ENCODE measurements at places on chromosomes 16 and 17.

GRCh38 chr17:40791787-40792436 is 7.8 kb downstream of the KRT28 start:
- DNase-seq: no peak

- DNase-seq: no peak
Observed at GRCh38 chr16:68022278-68022727, 729 bp downstream of the DDX28 start.

- no peak for DNase-seq
Observed at GRCh38 chr16:79876332-79876730, 275.8 kb upstream of the MAF start.

- DNase-seq: no peak
Observed at GRCh38 chr17:21538615-21539014, 153.7 kb upstream of the KCNJ18 start.

DNA sequence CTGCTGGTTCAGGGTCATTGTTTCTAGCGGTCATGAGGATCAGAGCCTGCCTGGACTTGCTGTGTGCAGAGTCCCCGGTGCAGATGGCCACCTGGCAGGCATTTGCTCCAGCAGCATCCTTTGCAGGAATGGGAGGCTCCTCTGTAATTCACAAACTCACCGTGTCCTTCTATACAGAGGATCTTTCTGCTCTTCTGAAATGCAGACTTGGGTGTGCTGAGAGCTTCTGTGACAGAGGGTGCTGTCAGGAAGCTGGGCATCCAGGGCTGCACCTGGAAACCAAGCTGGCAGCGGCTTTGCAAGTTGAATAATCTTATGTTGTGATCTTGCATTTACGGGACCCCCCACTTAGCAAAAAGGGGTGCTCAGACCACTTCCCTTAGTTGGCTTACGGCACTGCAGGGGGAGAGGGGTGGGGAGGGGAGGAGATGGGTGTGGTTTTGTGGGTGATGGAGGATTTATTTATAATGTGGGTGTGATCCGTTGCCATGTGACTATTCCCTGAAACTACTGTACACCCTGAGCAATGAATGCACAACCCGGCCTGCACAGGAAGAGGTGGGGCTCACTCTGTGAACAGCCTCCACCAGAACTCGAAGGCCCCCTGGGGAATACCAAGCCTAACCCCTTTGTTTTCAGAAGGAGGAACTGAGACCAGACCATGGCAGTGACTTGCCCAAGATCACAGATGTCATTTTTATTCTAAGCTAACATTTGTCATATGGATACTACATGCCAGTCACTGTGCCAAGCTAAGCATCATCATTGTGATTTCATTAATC is 178.3 kb downstream of the PRKCB start:
- peak; percentile 73 for DNase-seq

DNA sequence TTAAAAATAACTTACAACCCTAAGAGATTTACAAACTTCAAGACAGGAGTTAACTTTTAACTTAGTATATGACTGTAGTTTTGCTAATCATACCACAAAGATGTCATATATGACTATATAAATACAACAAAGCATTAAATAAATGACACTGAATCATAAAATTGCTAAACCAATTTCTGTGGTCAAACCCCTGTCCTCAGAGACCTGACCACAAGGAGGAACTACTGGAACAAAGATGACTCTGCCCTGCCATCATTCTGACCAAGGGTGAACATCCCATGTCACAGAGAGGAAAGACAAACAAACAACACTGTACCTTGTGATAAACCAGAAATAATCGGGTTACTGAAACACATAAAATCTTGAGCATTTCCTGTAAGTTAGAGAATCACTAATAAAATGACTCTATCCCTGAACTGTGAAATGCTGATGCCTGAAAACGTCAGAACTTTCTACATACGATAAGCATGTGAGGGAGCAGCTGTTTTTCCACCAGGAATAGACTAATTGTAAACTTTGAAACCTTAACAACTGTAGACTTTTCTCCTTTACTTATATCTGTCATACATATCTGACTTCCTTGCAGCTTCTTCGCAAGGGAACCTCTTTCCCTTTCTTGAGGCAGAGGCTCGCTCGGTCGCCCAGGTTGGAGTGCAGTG is 47.9 kb downstream of the WDR59 start:
- no peak for DNase-seq

DNA sequence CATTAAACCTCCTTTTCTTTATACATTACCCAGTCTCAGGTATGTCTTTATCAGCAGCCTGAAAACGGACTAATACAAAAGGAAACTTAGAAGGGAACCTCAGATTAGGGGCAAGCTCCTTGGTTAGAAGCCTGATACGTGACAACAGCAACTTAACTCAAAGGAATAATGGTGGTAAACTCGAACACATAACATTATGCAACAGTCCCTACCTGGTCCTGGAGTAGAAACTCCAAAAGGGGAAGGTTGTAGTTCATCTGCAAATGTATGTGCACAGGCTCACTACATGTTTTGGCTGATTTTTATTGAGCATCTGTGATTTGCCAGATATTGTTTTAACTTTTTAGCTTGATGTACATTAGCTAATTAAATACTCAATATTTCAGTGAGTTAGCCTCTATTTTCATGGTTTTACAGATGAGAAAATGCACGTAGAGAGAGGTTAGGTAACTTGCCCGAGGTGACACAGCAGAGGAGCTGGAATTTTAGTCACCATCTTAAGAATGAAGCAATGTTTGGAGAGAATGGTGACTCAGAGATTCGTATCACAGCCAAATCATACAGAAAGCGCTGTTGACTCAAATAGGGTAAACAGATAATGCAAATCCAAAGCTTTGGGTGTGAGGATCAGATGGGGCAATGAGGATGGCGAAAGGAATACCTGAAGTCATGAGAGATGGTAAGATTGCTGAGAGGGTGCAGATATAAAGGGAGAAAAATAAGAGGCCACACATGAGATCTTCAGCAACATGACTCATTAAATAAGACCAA is 194.9 kb upstream of the RBFOX1 start:
- no peak for DNase-seq

GRCh38 chr17:31339906-31340661 is 18.7 kb upstream of the EVI2A start:
- DNase-seq: no peak

GRCh38 chr17:2438823-2439222 is 38.0 kb upstream of the MNT start:
- DNase-seq: no peak

- DNase-seq: no peak
Observed at GRCh38 chr17:74963656-74964055, 8.9 kb downstream of the HID1 start.

- no peak for DNase-seq
Observed at GRCh38 chr17:59186850-59187249, 23.0 kb upstream of the SMG8 start.

GRCh38 chr17:39073916-39074315 is 77.5 kb downstream of the PLXDC1 start:
- no peak for DNase-seq

DNA sequence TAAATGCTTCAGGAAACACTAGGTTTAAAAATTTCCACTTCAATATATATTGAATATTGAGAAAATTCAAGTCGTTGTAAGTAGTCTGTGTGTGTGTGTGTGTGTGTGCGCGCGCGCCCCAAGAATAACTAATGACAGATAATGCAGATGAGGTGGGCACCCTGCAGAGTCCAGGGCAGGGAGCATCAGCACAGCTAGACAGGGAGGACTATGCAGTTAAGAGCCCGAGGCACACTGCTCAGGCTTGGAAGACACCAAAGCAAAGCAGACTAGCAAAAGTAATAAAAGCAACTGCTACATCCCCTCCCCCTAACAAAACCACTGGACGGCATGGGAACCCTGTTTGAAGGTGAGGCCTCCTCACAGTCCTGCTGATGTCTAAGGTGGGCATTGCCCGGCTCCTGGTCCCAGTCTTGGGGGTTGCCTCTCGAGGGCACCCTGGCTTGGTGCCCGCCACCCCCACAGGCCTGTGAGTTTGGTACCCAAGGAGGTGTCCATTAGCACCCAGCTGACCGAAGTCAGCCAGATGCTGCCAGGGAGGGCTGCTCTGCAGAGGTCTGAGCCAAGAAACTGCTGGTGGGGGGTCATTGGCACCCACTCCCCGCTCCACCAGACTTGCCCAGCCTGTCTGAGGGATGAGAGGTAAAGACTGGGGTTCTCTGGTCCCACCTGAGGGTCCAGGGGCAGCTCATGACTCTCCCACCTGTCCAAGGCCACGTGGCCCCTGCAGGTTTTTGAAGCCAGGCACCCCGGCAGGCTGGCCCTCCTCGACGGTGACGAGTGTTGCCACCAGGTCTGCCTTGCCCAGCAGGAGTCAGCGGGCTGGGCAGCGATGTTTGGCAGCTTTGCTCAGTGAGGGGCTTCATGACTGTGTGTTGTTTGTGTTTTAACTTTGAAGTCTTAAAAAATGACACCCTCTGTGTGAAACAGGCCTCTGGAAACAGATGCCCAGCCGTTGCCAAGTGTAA is 18.7 kb downstream of the LRRC75A start:
- DNase-seq: no peak

DNA sequence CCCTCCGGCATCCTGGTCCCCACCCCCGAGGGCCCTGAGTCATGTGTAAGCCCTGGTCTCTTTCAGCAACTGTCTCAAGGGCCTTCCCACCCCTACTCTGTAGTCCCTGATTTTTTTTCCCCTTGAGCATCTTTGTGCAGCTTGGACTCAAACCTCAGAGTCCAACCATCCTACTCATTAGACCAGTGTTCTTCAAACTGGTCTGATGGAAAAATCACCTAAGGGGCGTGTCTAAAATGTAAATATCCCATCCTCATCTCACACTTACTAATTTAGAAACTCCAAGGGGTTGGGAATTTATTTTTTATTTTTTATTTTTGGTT is 624 bp downstream of the G6PC3 start:
- DNase-seq: no peak

GRCh38 chr17:21043296-21044232 is 753 bp upstream of the USP22 start:
- DNase-seq: peak; percentile 99

GRCh38 chr17:77258638-77259037 is 117.9 kb downstream of the SEC14L1 start:
- DNase-seq: no peak

- no peak for DNase-seq
Observed at GRCh38 chr17:8664456-8665126, 34.1 kb upstream of the MYH10 start.

DNA sequence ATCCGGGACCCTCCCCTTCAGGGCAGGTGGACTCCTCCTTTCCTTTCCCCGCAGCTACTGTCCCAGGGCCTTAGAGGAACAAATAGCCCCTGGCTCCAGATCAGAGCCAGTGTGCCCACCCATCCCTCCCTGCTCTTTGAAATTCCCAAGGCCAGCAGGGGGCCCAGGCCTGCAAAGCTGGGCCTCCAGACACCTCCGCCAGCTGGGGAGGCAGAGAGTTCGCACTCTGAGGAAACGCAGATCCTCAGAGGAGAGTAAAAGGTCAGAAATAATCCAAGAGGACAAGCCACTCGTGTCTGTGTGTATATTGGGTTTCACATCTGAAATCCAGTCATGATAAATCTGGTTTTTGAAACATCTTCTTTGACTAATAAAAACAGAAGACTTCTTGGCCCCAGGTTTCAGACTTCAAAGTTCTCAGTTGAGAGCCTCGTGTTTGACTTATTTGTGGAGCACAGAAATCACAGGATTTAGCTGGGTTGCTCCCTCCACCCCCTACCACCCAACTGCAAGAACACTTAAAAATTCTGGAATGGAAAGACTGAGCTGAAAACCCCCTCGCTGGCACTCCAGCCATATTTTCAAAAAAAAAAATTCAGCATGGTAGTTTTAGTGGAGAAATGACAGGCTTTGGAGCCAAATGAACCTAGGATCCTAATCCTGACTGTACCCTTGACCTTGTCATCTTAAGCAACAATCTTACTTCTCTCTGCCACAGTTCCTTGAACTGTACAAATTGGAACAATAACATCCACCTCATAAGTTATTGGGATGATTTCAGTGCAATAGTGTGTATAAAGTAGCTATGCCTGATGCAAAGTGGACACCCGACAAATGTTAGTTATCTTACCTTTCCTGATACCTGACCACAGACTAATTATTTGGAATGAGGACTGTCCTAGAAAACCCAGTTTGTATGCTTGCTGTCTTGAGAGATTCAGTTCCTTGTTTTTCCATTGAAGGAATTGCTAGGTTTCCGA is 44.5 kb upstream of the TBX2 start:
- DNase-seq: no peak

- no peak for DNase-seq
Observed at GRCh38 chr16:31754998-31755615, 118.5 kb upstream of the ZNF267 start.

GRCh38 chr16:72410492-72410891 is 238.5 kb upstream of the PMFBP1 start:
- DNase-seq: no peak

DNA sequence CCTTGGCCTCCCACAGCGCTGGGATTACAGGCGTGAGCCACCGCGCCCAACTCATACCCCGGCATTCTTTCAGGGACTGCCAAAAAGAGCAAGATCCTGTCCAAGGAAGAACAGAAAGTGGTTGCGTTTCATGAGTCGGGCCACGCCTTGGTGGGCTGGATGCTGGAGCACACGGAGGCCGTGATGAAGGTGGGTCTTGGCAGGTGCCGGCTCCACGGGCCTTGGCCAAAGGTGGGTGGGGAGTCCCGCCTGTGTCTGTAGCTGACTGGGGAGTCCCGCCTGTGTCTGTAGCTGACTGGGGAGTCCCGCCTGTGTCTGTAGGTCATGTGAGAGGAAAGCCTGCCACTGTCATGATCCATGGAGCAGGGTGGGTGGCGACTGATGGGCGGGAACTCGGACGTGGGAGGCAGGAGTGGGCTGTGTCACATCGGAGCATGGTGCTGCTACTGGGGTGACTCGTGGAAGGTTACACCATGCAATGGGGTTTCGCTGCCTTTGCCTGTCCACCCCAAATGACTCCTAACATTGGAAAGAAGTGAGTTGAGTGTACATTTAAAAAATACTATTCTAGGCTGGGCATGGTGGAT is 10.0 kb upstream of the RPL13 start:
- DNase-seq: no peak

DNA sequence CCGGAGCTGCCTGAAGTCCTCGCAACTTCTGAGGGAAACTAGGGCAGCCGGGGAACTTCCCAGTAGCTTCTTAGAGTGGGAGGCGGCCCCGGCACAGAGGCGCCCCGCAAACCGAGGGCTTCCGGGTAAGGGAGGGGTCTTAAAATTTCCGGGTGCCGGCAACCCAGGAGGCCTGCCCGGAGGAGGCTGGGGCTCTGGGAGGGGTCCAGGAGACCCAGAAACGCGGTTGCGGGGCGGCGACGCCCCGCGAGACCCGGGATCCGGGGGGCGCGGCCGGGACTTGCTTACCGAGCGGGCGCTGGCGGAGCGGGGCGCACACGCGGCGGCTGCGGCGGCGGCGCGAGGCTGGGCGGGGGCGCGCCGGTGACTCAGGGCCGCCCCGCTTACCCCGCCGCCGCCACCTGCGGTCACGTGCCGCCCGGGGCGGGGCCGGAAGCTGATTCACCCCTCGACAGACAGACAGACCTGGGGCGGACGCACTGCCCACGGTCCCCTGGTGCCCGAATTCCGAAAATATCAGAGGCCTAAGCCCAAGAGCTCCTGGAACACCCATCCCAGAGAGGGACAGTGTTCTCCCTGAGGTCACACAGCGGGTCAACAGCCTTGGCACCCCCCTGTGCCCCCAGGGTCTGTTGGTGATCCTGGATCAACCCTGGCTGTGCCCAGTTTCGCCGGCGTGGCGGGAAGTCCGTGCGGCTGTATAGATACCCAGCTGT is at the start of gene FAM83G:
Gene FAM83G, minus strand, starts transcription at position 344 of the 716 bp plus-strand sequence. CDS start 723 bp downstream, outside the sequence.
- DNase-seq: no peak

Data from C1 segment of cervical spinal cord (tissue), 14 donors.